Left renal pelvis (tissue), 4 donors: ENCODE measurements at places on chromosomes 13 and 19.

GRCh38 chr13:33016414-33017322 lies at the start of gene KL:
KL (plus strand) TSS chr13:33016423; CDS start chr13:33016441, 18 bp downstream.
- no peak for DNase-seq

DNA sequence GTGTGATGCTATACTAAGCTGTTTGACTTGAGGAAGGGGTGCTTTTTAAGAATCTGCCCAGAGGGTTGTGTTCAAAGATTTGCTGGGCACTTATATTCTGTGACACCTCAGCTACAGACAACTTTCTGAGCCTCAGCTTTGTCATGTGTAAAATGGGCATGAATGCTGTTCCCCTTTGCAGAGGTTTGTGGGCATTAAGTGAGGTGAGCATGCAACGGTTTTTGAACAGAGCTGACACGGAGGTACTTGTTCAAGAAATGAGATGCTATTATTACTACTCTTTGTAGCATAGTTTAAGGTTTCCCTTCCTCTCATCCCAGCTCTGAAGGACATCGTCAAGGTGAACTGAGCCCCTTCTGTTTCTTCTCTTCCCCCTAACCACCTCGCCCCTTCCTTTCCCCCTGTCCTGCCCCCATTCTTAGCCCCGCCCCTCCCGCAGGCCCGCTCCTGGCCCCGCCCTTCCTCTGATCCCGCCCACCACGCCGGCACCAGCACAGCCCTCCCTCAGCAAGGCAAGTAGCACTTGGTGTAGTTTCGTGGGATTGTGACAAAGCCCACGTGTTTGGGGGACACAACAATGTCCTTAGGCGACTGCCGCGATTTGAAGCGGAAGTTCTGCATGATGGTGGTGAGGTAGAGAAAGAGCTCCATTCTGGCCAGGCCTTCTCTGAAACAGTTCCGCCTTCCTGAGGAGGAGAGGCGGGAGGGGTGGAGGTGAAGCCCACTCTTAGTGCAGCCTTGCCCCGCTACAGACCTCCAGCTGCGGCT lies 26.1 kb upstream of the CYP2A7 start:
- DNase-seq = no peak

- no peak for DNase-seq
These were observed 173.1 kb downstream of the LACC1 start for GRCh38 chr13:44052780-44053184.

- peak; percentile 45 for DNase-seq
These were observed 62.1 kb downstream of the DGKH start for GRCh38 chr13:42110410-42111155.

DNA sequence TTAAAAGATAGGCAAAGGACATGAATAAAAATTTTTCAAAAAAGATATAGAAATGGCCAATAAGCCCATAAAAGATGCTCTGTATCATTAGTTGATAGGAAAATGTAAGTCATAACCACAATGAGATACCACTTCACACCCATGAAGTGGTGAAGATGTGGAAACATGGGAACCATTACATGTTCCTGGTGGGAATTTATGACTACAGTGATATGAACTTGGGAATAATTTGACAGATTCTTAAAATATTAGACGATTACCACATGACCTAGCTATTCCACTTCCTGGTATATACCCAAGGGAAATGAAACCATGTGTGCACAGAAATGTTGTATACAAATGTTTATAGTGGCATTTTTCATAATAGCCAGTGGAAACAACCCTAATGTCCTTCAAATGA lies 232.2 kb downstream of the GGACT start:
- DNase-seq = no peak

DNA sequence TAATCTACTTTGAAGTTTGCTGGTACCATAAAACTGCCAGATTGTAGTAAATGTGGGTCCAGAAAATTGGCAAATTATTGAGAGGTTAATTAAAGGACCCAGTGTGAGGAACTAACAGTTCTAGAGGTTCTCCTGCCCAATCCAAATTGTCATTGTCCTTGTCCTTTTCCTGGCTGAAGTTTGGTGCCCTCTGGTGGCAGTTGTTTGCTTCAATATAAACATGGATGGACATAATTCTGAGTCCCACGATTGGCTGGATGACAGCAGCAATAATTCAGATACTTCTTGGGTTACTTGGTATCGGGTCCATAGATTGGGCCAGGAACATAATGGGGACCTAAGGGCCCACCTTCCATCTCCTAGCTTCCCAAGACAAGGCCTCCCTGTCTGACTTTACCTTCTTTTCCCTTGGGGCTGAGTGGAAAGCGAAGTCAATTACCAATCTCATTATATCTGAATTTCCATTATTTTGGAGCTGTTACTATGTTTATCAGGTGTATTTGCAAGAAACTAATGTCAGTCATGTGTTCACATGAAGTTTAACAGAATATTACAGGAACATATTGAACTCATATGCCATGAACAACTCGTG lies 33.8 kb upstream of the GARRE1 start:
- no peak for DNase-seq

GRCh38 chr13:29449726-29450125 lies 145.8 kb downstream of the SLC7A1 start:
- no peak for DNase-seq

- no peak for DNase-seq
These were observed 70.1 kb upstream of the IPO5 start for GRCh38 chr13:97883396-97883795.

- no peak for DNase-seq
These were observed 3.5 kb downstream of the SLC7A9 start for GRCh38 chr19:32866061-32866460.

DNA sequence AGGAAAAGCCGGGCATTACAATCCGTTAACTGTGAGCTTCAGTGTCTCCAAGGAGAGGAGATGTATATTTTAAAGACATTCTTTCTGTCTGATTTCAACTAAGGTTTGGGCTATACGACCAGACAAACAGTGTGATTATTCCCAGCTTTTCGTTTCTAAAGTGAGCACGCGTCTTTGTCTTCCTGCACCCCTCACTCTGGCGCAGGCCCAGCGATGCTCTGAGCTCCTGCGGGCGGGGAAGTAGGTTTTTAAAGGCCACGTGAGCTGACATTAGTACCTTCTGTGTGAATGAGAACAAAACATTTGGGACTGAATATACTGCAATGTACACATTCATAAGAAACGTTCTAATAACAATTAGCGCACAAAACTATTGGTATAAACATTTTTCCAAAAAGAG lies 15.3 kb upstream of the RANBP3 start:
- no peak for DNase-seq

DNA sequence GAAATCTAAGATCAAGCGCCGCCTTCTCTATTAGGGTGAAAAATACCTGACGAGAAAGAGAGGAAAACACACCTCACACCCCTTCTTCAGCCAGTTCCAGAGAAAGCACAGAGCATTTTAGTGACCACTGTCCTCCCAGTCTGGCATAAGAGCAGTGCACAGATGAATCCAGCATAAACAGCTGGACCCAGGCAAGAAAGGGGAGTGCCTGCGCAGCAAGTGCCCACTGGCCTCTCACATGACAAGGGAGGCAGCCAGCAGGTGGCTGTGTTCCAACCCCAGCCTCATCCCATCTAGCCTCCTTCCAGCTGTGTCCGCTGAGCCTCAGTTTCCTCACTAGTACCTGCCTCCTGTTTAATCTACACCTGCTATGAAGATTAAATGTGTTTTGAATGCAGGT lies 8.0 kb downstream of the MED26 start:
- no peak for DNase-seq

- no peak for DNase-seq
These were observed 190.6 kb upstream of the NBEA start for GRCh38 chr13:34751492-34751891.

GRCh38 chr19:2228157-2229030 lies 7.7 kb downstream of the PLEKHJ1 start:
- DNase-seq = no peak

- DNase-seq = no peak
These were observed 144.5 kb upstream of the FNDC3A start for GRCh38 chr13:48831248-48831647.

GRCh38 chr13:77832339-77833100 lies 86.1 kb downstream of the EDNRB start:
- DNase-seq = no peak

GRCh38 chr19:46721269-46722003 lies 4.5 kb upstream of the PRKD2 start:
- DNase-seq = no peak

DNA sequence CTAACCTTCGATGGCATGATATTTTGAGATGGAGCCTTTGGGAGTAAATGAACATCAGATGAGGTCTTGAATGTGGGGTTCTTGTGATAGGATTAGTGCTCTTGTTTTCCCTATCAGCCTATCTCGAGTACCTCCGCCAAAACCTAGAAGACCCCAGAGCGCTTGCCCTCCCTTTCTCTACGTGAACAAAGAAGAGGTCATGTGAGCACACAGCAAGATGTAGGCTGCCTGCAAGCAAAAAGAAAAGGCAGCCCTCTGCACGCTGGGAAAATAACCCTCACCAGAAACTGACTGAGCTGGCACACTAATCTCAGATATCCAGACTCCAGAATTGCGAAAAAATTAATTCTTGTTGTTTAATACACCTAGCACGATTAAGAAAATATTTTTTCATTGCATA lies 799.8 kb upstream of the SLC10A2 start:
- no peak for DNase-seq

GRCh38 chr19:2014731-2015607 lies 545 bp downstream of the BTBD2 start:
- DNase-seq = no peak

DNA sequence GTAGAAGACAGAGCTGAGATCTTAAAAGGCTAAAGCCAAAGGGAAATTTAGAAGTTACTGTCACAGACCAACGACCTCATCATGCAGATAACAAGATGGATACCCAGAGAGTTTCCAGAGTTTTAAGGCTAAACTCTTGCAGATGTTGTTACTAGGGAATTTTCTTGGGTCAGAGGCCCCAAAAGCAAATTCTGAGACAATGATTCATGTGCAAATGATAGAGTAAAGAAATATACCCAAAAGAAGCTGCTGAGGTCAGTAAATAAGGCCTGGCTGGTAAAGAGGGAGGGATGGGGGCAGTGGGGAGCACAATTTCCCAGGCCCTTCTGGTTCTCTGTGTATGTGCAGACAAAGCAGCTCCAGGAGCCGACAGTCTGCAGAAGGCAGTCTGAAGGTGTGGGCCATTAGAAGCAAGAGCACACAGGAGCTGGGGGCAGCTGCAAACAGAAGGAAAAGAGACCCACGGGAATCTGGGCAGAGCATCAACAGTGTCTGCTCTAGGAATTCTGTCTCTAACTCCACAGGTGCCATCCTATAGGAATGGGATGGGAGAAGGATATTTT lies 330.8 kb downstream of the TBC1D4 start:
- DNase-seq = no peak
